ENCODE measurements at places on chromosomes 7 and 10.
A peak's percentile ranks its signal among the peaks of the same experiment; 100 is the strongest.

GRCh38 chr10:112678987-112679386 is 232.0 kb downstream of the VTI1A start:
- no peak for DNase-seq

- DNase-seq, result no peak
These were observed 15.4 kb downstream of the MGAM start for GRCh38 chr7:142010952-142011548.

DNA sequence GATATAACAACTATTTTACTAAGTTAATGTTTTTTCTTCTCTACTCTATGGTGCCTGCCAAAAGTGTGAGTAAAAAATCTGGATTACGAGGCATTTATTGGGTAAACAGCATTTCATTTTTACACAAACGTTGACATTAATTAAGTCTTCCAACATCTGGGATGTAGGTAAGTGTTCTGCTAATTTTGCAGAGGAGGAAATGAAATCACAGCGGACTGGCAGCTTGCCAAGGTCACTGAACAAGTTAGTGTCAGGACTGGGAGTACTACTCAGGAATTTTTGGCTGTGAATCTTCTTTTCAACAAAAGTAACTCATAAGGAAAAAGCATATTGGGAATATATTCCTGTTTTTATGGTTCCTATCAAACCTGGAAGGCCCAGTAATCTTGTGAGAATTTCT is 612.1 kb upstream of the FZD8 start:
- no peak for DNase-seq

DNA sequence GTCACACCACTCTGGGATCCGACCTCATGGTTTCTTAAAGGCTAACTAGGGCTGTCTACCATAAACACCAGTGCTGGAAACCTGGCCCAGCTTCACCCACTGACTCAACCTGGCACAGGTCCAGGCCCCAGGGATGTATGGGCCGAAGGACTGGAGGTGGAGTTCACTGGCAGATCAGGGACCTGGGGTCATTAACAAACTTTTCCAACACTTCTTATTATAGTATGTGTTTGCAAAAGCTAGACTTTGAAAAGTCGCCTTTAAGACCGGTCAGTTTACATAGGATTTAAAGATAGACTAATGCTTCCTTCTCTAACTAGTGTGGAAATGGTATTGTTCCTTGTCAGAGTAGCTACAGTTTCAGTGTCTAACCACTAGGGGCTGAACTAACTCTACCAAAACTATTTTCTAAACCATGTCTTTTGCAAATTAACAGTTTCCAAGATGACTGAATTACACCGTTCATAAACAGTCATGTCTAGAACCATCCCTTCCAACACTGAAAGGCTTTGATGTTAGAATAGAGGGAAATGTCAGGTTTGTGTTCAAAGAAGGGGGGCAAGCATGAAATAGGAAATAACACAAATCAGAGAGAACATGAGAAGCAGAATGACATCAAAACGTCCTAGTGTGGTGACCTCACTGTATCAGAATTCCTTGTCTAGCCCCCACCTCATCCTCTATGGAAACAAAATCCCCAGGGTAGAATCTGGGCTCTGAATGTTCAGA is 29.7 kb downstream of the STN1 start:
- DNase-seq, result peak; percentile 77

- no peak for DNase-seq
These were observed at the start of gene FGL2 for GRCh38 chr7:77199013-77199966. FGL2 (minus strand) TSS chr7:77199819; CDS start chr7:77199793, 26 bp downstream.

GRCh38 chr7:152571068-152571467 is 104.9 kb downstream of the XRCC2 start:
- no peak for DNase-seq

DNA sequence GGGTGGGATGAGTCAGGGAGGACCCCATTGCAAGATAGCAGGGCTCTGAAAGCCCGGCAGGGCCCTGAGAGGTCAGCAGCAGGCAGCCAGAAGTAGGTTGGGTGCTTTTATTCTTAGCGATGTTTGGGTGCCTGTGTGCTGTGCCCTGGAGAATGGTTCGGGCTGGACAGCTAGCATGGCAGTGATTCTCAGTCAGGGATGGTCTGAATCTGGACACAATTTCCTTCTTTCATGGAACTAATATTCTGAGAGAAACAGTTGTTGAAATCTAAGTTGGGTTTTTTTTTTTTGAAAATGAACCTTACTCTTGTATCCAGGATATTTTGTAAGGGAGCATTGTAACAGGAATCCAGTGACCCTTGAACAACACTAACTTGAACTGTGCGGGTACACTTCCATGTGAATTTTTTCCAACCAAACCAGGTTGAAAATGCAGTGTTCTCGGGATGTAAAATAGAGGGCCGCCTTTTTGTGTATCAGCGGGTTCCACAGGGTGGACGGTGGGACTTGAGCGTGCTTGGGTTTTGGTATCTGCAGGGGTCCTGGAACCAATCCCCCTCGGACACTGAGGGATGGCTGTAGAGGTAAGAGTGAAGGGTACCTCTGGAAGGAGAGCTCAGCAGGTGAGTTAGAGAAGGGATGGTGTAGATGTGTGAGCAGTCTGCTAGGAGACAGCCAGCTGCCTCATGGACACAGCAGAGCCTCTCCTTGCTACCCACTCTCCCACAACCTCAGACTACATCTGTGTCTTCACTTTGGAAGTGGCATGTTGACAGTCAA is 12.5 kb downstream of the CCNY start:
- DNase-seq, result no peak

- no peak for DNase-seq
These were observed 46.4 kb upstream of the FIGNL1 start for GRCh38 chr7:50496569-50496968.

DNA sequence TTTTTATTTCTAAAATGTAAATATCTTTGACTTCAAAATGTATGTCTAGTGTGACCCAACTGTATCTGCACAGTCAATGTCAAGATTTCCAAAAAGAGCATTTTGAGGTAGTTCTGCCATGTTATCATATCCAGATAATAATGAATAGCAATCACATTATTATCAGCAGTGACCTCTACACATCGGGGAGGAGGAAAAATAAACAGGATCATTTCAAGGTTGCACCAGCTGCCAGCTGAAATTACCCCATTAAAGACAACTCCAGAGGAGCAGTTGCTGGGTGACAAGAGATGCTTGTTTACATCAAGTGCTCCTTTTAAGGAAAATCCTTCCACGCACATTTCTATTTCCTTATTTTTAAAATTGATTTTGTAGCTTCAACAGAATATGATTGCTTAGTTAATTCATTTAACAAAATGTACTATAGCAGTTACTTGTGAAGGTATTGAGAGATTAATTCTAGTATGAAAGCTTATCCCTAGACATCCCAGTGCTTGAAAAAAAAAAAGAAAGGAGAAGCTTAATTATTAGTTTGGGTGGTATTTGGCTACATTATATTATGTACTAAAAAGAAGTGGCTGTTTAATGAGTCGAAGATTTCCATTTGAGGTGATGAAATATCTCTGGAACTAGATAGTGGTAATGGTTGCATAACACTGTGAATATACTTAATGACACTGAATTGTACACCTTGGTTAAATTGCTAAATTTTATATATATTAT is 19.3 kb upstream of the SLC35G1 start:
- no peak for DNase-seq

DNA sequence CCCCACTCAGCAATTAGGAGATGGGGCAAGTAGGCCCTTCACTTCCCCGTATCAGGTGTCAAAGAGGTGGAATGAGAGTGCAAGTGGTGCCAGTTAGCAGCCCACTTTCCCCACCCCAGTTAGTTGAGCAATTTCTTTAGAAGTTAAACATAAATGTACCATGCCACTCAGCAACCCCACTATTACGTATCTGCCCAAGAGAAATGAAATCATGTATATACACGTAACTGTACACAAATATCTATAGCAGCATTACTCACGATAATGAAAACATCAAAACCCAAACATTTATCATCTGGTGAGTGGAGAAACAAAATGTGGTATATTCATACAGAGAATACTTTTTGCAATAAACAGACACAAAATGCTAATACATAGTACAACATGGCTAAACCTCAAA is 50.4 kb downstream of the IMMP2L start:
- DNase-seq, result no peak

- DNase-seq, result no peak
These were observed 567.7 kb downstream of the TCERG1L start for GRCh38 chr10:130743751-130744271.

- DNase-seq, result no peak
These were observed 13.1 kb downstream of the CCNY start for GRCh38 chr10:35349389-35349915.

DNA sequence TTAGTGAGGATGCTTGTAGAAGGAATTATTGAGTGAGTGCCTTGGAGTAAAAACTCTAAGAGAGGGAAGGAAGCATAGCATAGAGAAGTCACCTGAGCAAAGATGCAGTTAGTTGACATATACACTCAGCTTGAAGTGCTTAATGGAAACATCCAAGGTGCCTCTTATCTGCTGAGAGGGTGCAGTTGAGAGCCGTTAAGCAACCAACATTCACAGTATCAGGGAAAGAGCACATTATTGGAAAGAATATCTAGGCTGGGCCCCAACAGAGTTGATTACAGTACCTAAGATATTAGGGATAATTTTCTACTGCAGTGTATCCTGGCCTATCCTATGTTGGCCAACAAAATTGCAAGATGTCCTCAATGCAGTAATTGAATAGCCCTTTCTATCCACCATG is 302.0 kb downstream of the ETV1 start:
- DNase-seq, result no peak

DNA sequence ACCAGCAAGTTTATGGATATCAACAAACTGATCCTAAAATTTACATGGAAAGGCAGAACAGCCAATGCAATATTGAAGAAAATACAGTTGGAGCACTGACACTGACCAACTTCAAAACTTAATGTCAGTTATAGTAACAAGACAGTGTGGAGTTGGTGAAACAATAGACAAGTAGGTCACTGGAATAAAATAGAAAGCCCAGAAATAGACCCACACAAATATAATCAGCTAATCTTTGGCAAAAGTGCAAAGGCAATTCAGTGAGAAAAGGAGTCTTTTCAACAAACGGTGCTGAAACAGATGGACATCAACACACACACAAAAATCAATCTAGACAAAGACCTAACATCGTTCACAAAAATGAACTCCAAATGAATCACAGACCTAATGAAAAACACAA is 13.8 kb downstream of the RSU1 start:
- DNase-seq, result no peak

- DNase-seq, result peak; percentile 27
These were observed 26.2 kb upstream of the EBLN1 start for GRCh38 chr10:22244001-22244400.

GRCh38 chr10:35011771-35012191 is 78.4 kb downstream of the CUL2 start:
- no peak for DNase-seq

- DNase-seq, result no peak
These were observed 3.6 kb downstream of the CCNY start for GRCh38 chr10:35339942-35340341.

- no peak for DNase-seq
These were observed 110.2 kb upstream of the DPP6 start for GRCh38 chr7:153942036-153942435.

- DNase-seq, result no peak
These were observed 48.4 kb upstream of the BET1 start for GRCh38 chr7:94052398-94053180.

DNA sequence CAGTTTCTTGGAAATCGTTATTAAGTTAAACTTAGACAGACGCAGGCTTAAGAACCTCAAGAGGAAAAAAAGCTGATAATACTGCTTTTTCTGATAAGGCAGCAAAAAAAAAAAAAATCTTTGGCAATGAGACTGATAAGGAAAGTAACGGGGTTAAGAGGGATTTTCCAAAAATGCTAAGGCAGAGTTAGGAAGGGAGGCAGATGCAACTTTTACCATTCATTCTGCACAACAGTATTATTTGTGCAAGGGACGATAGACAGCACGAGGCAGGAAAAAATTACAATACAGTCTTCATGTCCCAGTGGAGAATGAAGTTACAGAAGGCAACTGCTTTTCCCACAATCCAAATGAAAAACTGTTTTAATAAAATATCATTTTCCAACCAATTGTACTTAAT is 194.0 kb downstream of the DOCK4 start:
- DNase-seq, result no peak

DNA sequence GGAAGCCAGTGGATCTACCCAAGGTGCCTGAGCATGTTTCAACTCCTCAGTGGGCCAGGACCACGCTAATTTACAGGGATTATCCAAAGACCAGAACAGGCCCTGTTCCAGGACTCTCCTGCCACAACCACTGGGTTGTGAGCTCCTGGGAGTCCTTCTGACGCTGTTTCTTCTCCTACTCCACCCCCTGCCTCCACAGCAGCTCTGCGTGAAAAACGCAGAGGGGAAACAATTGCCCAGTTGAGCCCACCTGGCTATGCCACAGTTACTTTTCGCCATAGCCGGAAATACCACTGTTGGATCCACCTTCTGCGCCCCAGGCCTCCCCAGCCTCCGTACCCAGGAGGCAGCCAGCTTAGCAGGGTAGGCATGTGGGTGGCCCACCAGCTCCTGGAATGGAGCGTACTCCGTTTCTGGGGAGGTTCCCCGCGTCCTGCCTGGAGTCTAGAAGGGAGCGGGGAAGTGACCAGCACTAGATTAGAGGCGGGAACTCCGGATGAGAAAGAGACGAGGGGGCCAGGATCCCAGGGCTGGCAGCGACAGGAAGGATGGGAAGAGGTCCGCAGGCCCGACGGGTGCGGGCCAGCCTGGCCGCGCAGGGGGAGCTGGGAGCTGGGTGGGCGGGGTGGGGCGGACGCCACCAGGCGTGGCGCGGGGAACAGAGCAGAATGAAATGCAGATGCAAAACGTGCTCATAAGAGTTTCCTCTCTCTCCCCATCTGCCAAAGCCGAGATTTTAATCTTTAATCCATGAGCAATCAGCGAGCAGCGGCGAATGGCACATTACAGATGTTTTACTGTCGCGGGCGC is 32.1 kb upstream of the PAX2 start:
- no peak for DNase-seq
